ENCODE measurements at places on chromosomes 3 and 15. TPM values are rescaled to one million over a fixed set of nuclear protein-coding genes. Genes with fewer than 3 reads are reported as not detected.

GRCh38 chr15:75073197-75073596 lies 49.8 kb downstream of the PPCDC start:
- no peak for DNase-seq

DNA sequence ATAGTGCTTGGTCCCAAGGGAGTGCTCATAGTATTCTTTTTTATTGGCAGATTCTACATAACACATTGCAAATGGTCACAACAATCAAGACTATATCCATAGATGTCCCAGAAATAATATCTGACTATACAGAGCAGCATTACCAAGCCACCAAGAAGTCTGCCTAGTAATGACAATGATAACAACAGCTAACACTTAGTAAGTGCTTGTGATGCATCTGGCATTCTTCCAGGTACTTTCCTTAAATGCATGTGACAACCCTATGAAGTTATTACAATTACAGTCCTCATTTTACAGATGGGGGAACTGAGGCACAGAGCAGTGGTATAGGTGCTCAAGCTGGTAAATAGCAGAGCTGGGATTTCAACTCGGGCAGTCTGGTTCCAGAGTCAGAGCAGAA lies 49.6 kb upstream of the ICE2 start:
- no peak for DNase-seq

- DNase-seq: no peak
Measured at GRCh38 chr3:1091286-1091685, 1.5 kb upstream of the CNTN6 start.

- no peak for DNase-seq
Measured at GRCh38 chr3:55197021-55197420, 269.2 kb upstream of the LRTM1 start.

DNA sequence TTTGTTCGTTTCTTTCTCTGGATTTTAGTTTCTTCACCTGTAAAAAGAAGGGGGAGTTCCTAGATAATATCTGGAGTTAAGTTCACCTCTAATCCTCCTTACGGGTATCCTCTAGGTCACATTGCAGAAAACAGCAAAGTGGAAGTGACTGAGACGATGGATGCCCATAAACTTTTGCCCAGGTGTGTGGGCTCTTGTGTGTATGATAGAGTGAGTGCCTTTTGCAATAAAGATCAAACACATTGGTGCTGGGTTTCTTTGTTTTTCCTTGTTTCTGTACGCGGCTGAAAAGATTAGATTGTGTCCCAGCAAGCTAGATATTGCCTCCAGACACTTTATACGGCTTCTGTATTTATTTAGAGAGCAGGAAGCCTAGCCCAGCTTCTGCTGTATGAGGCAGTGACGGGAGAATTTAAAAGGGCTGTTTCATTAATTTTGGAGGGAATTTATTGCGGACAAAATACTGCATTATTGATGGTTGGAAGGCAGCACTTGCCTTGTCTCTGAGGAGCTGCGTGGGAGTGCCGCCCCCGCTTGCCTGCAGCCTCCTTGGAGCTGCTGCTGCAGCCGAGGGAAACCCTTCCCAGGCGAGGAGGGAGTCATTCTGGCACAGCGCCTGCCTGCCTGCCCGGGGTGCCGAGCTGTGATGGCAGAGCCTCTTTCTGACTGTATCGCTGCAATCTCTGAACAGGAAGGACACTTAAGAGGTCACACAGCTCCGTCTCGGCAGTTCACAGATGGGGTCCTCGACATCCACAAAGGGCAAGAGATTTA lies 38.5 kb downstream of the PYDC2 start:
- DNase-seq: no peak

DNA sequence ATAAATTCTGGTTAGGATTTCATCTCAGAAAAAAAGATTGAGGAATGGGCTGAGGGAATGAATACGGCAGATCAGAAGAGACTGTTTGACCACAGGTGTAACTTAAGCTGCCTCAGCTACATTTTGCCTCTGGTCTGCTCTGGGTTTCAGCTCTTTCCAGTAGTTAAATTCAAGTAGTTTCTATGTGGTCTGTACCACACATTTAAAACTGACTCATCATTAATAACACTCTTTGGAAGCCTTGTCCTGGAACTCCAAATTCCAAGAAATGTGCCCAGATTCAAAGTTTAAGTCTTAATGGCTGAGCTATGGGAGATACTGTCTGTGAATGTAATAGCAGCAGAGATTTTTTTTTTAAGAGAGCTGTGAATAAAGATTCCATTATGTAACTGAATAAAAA lies 133.1 kb upstream of the IGSF10 start:
- DNase-seq: no peak

GRCh38 chr3:172465281-172465680 lies 17.0 kb upstream of the GHSR start:
- no peak for DNase-seq

- no peak for DNase-seq
Measured at GRCh38 chr3:46407970-46408369, 911 bp downstream of the CCRL2 start.

IQCF6 gene
- not detected for total RNA-seq

DNA sequence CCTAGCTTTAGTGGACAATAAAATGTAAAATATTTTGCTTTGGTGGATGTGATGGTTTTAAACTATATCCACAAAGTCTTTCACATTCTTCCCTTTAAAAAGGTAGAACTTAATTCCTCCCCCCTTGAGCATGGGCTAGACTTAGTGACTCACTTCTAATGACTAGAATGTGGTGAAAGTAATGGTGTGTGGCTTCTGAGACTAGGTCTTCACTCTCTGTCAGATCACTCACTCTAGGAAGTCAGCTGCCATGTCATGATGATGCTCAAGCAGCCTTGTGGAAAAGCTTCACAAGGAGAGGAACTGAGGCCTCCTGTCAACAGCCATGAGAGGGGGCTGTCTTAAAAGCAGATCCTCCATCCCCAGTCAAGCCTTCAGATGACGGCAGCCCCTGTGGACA lies 4.2 kb downstream of the LRRC2 start:
- DNase-seq: no peak
